Lung (tissue), 17 donors: ENCODE measurements at places on chromosomes 7 and 10. TPM values are rescaled to one million over a fixed set of nuclear protein-coding genes. Genes with fewer than 3 reads are reported as not detected.

DNA sequence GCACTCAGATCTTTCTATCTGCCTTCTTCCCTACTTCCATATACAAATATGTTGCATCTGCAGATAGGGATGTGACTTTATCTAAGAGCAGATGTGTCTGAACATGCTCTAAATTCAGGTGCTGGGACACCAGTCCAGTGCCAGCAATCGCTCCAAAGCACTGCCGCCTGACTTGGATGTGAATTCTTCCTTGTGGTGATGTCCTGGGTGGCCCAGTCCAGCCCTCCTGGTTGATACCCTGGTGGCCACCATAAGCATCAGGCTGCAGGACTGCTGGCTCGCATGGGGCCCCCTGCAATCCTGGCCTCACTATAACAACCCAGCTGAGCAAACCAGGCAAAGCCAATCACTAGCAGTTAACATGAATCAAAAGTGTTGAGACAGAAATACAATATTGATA is 149.2 kb upstream of the PDE1C start:
- DNase-seq: no peak

PWWP2B gene
- 20.1 TPM for total RNA-seq

- no peak for DNase-seq
Observed at GRCh38 chr10:119313644-119314043, 106.3 kb downstream of the GRK5 start.

DNA sequence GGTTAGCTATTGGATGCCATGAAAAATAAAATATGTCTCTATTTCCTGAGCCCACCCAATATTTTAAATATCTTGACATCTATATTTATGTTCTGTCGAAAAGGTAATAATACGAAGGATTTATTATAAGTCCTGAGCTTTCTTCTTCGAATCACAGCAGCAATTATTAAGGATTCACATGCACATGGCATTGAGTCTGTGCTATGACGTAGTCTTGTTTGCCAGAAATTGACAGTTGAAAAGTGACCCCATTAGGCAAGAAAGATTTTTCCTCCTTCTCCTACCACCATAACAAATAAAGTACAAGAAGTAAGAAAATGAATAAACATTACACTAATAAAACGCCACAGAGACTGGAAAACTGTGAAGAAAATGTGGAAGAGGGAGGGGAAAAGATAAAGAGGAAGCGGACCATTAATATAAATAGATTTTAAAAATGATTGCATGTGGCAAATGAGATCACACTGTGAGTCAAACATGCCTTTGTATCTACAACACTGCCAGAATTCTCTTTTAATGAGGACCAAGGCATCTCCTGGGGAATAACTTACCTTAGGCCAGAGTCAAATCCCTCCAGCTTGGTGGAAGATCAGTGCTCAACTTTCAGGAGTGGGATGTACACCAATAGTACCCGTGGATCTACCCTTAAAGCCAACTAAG is 21.6 kb downstream of the FZD1 start:
- DNase-seq: no peak
